ENCODE measurements at places on chromosomes 2 and 18. TPM values are rescaled to one million over a fixed set of nuclear protein-coding genes. Genes with fewer than 3 reads are reported as not detected.

NMUR1 gene
- total RNA-seq: not detected

SLC4A5 gene
- total RNA-seq: 0.62 TPM

- no peaks in the 10 kb centered on the region for H3K27me3 ChIP-seq
- H3K36me3 ChIP-seq: no peaks in the 10 kb centered on the region
- H3K4me3 ChIP-seq: no peak overlapping the region
- no peak overlapping the region for H3K27ac ChIP-seq
- DNase-seq: no peak
Measured at GRCh38 chr18:54957296-54957832, 1.9 kb downstream of the CCDC68 start.

- peak overlapping the region; percentile 96 for H3K27ac ChIP-seq
- peak overlapping the region; percentile 95 for H3K4me3 ChIP-seq
- H3K27me3 ChIP-seq: no peaks in the 10 kb centered on the region
- DNase-seq: no peak
Measured at GRCh38 chr2:26764906-26765305, 822 bp downstream of the SLC35F6 start.

GRCh38 chr18:24272229-24272525 lies 125.4 kb downstream of the OSBPL1A start:
- peak overlapping the region; percentile 83 for H3K4me3 ChIP-seq
- H3K27me3 ChIP-seq: no peaks in the 10 kb centered on the region

DNA sequence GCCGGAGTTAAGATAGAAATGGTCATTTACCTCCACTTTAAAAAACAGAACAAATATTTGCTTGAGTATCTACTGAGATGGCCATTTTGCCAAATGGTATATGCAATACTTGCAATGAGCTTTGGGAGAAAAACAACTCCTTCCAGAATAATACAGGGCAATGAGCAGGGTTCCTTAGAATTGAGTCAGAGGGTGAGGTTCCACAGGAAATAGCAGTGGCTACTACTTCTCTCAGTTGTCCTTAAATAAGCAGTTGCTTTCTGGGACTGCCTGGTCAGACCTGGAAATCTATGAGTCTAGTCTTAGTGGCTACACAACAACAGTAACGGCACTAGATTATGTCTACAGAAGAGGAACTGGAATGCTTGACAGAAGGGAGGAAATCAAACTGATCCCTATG lies 80.9 kb upstream of the CCDC85A start:
- H3K4me3 ChIP-seq: no peak overlapping the region
- no peaks in the 10 kb centered on the region for H3K36me3 ChIP-seq
- DNase-seq: no peak
- H3K27ac ChIP-seq: no peak overlapping the region
- H3K4me1 ChIP-seq: no peaks in the 10 kb centered on the region

- H3K4me1 ChIP-seq: peaks cover 5% of the 10 kb centered on the region
- no peak for DNase-seq
- H3K27ac ChIP-seq: no peak overlapping the region
- no peaks in the 10 kb centered on the region for H3K27me3 ChIP-seq
- H3K36me3 ChIP-seq: peaks cover 5% of the 10 kb centered on the region
- no peak overlapping the region for H3K4me3 ChIP-seq
Measured at GRCh38 chr18:10482985-10483949, 28.8 kb downstream of the APCDD1 start.

DNA sequence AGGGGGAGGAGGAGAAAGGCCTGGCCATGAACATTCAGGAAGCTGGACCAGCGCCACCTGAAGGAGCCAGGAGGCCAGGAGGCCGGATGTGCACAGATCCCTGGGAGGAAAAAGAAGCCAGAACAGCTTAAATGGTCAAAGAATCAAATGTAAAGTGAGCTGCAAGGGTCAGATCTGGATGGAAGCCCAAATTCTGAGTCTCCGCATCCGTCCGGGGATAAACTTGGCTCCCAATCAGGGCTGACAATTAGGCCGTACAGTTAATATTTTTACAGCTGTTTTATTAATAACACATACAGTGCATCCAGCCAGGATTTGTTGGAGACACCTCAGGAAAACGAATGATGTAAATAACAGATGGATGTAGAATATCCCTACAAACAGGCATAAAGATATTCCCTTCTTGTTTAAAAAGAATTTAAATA lies 495.1 kb upstream of the TCF4 start:
- H3K27ac ChIP-seq: peak overlapping the region; percentile 10
- no peaks in the 10 kb centered on the region for H3K27me3 ChIP-seq
- H3K4me1 ChIP-seq: peaks cover 16% of the 10 kb centered on the region
- H3K36me3 ChIP-seq: no peaks in the 10 kb centered on the region

GRCh38 chr2:134218930-134219658 lies 34.8 kb upstream of the MGAT5 start:
- no peak for DNase-seq
- H3K27me3 ChIP-seq: no peaks in the 10 kb centered on the region
- no peaks in the 10 kb centered on the region for H3K36me3 ChIP-seq
- no peak overlapping the region for H3K4me3 ChIP-seq
